ENCODE measurements at places on chromosomes 2 and 18.

DNA sequence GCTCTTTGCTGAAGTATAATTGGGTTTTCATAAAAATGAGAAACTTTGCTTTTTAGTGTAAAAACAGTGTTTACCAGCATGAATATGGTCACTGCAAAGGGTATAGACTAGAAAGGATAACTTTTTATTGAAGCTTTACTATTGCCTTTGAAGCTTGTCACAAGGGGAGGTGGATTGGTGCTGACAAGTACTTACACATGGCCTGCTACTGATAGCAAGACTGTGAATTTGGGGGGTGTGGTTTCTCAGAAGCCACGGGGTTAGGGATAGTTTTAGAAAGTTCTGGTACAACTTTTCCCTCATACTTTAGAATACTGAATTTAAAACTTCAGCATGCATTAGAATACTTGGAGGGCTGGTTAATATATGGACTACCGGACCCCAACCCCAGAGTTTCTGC is 294.1 kb downstream of the SOCS6 start:
- no peak for DNase-seq

GRCh38 chr2:40955635-40956034 is 503.7 kb upstream of the SLC8A1 start:
- no peak for DNase-seq

DNA sequence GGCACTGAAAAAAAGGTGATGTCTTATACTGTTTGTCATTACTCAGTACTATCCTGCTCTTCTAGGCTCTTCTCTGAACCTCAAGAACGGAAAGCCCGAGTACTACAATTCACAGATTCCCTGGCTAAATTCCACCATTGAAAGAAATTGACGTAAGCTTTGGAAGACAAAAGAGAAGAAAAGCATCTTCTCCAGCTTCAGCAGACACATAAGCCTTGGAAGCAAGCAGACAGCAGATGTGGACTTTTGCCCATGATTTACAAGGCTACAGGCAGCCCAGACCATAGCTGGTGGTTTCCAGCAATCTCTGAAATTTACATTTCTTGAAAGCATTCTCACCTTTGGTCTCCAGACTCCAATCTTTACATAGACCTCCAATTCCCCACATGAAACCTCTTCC is 289.0 kb downstream of the C1D start:
- no peak for DNase-seq

DNA sequence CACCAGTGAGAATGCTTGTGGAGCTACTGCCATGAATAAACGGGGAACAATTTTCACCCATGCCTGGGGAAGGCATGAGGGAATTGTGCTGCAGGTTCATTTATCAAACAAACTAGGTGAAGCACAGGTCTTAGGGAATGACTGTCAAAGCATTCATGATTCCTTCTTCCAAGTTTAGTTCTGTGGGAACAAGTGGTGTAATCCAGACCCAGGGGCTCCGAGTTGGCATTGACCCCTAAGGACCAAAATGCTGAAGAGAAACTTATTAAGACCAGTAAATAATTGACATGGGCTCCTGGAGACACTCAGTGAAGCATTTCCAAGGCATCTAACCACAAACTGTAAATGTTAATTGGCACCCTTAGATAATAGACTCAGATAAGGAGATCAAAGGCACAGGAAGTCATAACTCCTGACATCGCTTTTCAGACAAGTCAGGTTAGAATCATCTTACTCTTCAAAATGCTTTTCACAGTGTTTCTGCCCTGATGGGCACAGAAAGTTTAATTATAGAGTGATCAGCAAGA is 96.9 kb downstream of the SPP2 start:
- DNase-seq = no peak

DNA sequence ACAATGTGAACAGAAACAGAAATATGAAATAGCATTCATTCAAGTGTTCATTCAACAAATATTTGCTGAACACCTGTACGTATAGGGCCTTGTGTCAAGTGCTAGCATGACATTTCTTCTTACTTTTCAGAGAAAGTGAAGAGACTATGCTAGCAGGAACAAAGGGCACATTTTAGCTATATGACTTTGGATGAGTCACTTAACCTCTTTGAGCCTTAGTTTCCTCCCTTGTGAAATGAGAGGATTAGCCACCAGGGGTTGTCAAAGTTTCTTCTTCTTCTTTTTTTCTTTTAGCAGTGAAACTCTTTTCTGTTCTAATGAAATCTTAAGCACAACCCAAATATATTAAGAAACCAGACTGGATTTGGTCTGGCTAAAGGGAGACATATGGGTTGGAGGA is 53.1 kb downstream of the FIGN start:
- no peak for DNase-seq

- DNase-seq = no peak
Observed at GRCh38 chr2:41460661-41461060, 587.2 kb upstream of the PKDCC start.

- no peak for DNase-seq
Observed at GRCh38 chr2:201790989-201791388, 10.3 kb upstream of the ALS2 start.

DNA sequence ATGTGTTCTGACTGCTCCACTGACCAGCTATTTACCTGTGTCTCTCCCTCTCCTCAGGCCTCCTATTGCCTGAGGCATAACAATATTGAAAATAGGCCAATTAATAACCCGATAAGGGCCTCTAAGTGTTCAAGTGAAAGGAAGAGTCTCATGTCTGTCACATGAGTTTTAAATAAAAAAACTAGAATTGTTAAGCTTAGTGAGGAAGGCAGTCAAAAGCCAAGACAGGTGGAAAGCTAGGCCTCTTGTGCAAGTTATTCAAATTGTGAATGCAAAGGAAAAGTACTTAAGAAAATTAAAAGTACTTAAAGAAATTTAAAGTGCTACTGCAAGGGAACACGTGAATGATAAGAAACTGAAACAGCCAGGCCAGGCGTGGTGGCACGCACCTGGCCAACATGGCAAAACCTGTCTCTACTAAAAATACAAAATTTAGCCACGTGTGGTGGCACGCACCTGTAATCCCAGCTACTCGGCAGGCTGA is 44.9 kb upstream of the TAF4B start:
- DNase-seq = no peak

- DNase-seq = no peak
Observed at GRCh38 chr2:13156916-13157315, 440.2 kb downstream of the TRIB2 start.

DNA sequence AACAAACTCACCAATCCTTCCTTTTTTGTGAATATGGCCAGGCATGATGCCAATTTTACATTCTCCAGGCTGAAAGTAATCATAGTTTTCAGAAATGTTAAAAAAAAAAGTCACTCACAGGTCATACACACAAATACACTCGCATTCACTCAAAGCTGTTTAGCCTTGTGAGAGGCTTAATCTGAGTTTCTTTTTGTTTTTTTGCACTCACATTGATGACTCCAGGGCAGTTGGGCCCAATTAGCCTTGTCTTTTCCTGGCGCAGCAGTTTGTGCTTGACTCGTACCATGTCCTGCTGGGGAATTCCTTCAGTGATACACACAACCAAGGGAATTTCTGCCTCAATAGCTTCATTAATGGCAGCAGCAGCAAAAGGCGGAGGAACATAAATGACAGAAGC is 18.0 kb downstream of the SUCLG1 start:
- no peak for DNase-seq

DNA sequence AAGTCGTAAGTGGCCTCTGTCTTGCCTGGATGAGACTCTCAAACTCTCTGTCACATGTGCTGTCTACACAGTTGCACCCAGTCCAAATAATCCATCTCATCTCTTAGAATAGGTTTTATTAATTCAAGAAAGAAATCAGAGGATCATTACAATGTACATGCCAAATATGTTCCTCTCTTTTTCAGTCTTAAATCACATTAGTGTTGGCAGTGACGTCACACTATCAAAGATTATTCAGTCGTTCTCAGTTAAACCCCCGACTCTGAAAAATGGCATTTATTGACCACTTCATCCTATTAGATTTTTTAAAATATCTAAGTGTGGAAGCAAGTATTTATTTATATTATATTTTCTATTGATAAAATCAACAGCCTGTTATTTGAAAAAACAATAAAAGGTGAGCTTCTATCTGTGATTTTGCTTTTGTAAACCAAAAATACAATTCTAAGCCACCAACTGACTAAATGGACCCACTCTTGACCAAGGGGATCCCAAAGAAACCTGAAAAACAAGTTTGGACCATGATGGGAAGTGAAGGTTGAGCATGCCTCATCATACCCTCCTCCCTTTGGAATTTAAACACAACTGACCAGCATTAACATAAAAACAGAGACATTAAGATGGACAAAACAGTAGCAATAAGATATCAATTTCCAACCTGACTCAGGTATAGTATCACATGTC is 1894.4 kb upstream of the LRRTM1 start:
- DNase-seq = no peak

- no peak for DNase-seq
Observed at GRCh38 chr2:18186816-18187613, 308.5 kb downstream of the KCNS3 start.

- no peak for DNase-seq
Observed at GRCh38 chr2:79638954-79639353, 126.1 kb downstream of the CTNNA2 start.

- DNase-seq = no peak
Observed at GRCh38 chr2:238761868-238762267, 86.0 kb upstream of the TWIST2 start.

- DNase-seq = no peak
Observed at GRCh38 chr2:637406-637776, 39.8 kb downstream of the TMEM18 start.

DNA sequence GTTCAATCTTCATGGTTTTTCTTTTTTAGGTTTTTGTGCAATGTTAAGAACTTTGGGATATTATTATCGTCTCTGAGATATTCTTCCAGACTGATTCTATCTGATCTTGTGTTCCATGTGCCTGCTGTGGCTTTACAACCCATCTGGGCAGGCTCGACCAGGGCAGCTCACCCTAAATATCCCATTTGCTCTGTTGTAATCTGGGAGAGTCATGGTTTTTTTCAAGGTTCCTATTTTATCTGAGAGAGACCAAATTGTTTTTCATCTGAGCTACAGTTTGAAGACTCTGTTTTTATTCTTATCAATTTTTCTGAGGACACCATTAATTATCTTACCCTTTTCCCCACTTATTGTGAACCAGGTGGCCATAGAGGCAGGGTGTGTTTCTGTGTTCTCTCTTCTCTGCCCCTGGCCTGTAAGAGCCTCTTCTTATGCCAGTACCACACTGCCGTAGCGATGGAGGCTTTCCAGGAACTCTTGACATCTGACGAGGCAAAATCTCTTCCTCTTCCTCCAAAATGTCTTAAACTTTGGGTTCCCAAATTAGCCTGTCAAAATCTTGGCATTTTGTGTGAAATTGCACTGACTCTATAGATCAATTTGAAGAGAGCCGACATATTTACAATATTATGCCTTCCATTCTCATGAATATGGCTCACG is 3.1 kb downstream of the SP140L start:
- no peak for DNase-seq

DNA sequence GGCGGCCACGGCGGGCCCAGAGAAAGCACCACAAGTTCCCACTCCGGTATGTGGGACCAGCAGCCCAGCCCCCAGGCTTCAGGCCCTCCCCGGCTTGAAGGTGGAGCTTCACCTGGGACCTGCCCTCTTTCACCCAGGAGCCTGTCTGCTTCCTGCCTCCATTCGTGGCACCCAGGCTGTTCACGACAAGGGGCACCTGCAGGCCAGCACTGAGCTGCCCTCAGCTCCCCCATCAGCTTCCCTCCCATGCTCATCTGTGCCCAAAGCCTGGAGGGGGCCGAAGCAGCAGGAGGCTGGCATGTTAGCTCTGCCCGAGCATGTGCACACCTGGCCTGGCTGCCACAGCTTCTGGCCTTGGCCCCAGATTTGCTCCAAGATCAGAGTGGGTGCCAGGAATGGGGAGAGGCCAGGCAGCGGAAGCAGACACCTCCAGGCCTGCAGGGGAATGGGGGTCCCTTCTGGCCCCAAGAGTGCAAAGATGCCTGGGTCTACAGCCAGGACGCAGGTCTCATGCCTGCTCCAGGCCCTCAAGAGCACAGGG is 312.4 kb upstream of the SYT4 start:
- DNase-seq = no peak

DNA sequence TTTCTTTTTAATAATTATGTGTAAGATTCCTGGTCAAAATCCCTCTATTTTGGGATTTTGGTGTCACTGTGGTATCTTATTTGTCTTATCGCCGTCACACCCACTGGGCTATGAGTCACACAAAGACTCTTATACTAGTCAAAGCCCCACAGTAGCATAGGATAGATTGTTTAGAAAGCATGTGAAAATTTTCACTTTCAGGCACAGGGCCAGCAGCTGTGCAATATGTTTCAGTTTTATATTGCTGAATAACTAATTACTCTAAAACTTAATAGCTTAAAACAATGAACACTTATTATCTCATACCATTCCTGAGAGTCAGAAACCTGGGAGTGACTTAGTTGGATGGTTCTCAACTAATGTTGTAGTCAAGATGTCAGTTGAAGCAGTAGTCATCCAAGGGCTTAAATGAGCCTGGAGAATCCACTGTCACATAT is 24.0 kb downstream of the CFAP210 start:
- DNase-seq = no peak

Data from omental fat pad (tissue), 4 donors.